Memory B cell (primary cell): ENCODE measurements at places on chromosomes 7 and 10.

DNA sequence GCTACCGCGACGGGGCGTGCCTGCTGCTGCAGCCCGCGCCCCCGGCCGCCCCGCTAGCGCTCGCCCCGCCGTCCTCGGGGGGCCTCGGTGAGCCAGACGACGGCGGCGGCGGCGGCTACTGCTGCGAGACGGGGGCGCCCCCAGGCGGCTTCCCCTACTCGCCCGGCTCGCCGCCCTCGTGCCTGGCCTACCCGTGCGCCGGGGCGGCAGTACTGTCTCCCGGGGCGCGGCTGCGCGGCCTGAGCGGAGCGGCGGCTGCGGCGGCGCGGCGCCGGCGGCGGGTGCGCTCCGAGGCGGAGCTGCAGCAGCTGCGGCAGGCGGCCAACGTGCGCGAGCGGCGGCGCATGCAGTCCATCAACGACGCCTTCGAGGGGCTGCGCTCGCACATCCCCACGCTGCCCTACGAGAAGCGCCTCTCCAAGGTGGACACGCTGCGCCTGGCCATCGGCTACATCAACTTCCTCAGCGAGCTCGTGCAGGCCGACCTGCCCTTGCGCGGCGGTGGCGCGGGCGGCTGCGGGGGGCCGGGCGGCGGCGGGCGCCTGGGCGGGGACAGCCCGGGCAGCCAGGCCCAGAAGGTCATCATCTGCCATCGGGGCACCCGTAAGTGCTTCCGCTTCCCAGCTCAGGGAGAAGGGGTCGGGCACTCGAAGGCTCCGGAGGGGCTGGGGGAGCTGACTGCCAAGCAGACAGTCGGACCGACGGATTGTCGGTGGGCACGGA is 761 bp downstream of the PTF1A start:
- no peak for DNase-seq

DNA sequence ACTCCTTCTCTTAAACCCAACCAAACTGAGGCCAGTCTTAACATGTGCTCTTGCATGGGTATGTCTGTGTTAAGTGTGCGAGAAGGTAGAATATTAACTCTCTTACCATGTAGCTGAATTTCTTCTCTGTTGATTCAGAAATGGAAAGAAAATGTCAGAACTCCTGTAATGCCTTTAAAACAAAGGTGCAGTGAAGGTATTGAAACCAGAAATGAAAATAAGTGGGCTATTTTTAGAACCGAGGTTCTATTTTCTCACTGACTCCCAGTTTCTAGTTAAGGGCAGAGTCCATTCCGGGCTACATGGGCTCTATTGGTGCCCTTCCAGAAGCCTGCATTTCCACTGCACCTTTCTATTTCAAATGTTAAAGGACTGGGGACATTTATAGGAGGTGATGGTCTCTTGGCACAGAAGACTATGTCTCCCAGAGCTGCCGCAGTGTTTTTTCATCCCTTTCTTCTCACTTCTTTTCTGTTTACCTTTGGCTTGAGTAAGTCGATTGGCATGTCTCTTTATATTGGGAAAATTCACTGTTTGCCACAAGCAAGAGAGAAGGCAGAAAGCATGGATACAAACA is 174.9 kb downstream of the LRMDA start:
- no peak for DNase-seq

DNA sequence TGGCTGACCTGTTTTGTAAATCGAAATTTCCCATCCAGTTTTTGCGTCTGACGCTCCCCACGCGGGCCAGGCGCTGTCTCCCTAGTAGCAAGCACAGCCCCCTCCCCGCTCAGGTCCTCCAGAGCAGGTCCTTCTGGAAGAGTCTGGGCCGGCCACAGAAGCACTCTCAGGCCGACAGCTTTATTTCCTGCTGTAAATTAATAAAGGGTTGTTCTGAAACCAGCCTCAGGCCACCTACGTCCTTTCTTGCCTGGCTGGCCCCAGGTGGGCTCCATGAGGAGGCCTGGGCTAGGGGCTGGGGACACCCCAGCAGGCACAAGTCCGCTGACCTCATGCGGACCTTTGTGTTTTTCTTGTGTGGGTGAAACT is 35.2 kb downstream of the CAMK2B start:
- no peak for DNase-seq

DNA sequence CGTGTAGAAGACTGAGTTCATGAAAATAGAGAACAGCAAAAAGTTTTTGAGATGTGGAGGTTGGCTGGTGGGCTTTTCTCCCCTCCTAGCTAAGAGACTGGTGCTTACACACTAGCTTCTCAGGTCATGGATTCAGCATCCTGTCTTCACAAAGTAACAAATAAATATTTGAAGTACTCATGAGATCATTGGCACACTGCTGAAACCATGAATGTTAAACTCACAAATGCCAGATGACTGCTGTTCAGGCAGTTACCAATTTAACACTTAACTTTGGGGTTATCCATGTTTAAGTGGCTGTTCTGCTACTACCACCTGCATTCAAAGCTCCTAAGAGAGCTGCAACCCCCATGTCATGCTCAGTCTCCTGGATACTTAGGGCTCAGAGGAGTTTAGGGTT is 119.0 kb upstream of the BET1 start:
- no peak for DNase-seq

DNA sequence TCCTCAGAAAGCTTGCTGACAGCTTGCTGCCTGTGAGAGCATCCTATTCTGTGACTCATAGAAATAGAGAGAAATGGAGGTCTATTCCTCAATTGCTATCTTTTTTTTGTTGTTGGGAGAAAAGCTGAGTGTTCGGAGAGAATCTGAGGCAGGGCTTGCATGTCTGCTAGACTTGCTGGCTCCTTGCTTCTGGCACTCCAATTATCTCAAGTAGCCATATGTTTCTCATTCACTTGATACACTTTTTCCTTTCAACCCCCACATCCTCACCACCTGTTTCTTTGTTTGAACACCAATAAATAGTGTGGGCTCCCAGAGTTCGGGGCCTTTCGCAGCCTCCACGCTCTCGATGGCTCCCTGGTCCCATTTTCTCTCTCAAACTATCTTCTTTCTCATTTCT is 172.2 kb downstream of the SH2D4B start:
- DNase-seq: no peak

GRCh38 chr7:74049997-74050798 is 22.2 kb downstream of the ELN start:
- DNase-seq: no peak

DNA sequence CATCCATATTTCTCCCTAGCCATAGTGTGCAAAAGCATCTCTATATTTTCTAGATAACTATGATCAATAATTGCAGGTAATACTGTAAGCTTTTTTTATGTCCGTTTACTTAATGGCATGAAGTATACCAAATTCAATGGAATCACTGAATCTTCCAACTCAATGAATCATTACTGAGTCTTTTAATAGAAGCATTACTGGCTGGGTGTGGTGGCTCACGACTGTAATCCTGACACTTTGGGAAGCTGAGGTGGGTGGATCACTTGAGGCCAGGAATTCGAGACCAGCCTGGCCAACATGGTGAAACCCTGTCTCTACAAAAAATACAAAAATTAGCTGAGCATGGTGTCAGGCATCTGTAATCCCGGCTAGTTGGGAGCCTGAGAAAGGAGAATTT is 372.5 kb downstream of the BMPER start:
- no peak for DNase-seq

DNA sequence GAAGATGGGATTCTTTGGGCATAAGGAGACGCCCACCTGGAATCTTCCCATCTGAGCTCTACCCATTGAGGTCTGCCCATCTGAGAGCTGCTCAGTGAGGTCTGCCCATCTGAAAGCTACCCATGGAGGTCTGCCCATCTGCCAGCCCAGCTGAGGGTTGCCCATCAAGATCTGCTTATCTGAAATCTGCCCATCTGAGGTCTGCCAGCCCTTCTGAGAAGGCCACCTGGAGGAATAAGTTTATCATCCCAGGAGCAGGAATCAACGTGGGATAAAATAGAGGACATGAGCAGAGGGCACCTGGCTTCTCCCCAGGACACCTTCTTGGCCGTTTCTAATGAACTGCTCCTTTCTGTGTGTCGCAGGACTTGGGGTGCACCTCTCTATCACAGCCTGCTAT is 35.3 kb upstream of the PDZD8 start:
- DNase-seq: no peak

GRCh38 chr10:95742962-95743535 is 12.9 kb upstream of the ENTPD1 start:
- DNase-seq: no peak

DNA sequence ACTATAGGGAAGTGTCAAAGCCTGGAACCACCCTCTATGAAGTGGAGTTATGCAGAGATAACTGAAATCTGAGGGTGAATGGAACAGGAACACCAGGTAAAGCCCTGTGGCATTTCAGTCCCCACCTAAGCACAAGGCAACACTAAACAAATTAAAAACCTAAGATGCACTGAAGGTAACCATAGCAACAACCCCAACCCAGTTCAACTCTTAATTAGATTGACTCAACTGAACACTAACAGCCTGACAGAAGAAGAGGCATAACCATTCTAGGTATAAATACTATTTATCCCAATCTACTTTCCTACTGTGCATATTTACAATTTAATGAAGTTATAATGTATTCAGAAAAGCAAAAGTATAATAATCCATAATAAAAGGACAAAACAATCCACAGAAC is 9.2 kb upstream of the GIMAP5 start:
- no peak for DNase-seq

DNA sequence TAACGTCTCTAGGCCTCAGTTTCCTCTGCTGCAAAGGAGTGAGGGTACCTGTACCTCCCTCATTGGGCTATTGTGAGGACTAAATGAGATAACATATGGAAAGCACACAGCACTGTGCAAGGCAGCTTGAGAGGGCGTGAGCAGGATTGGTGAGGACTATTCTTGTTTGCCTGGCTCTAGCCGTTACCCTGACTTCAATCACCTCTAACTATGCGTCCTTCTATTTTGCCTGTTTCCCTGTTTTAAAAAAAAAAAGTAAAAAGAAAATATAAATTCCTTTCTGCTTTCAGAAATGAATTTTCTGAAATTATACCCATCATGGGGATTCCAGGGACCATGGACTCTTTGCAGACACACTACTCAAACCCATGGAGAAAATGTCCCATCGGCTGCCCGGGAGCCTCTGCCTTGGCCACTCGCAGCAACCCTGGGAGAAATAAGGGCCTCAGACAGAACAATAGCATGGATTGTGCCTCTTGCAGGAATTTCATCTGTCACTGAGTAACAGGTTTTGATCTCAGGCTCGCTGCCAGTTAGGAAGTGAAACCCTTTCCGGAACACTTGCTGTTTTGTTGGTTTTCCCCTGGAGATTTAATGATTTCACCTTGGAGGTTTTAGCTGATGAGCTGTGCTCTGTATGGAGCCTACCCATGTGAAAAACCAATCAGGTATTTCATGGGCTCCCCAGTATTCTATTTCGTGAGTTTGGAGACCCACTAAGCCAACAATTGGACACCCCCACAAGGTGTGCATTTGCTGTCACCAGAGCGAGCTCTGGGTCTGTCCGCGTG is 55.6 kb downstream of the STEAP1B start:
- DNase-seq: no peak

- no peak for DNase-seq
These were observed 44.6 kb upstream of the ANAPC16 start for GRCh38 chr10:72171175-72171630.

- DNase-seq: no peak
These were observed 54.3 kb downstream of the CHN2 start for GRCh38 chr7:29248713-29249382.

- no peak for DNase-seq
These were observed 75.2 kb upstream of the INHBA start for GRCh38 chr7:41777894-41778596.
